Stimulated activated CD4-positive, alpha-beta T cell treated with anti-CD3 and anti-CD28 coated beads, TNF-alpha, amount 100 ng/mL, for 48 hours (primary cell): ENCODE measurements at places on chromosomes 2 and 18.

DNA sequence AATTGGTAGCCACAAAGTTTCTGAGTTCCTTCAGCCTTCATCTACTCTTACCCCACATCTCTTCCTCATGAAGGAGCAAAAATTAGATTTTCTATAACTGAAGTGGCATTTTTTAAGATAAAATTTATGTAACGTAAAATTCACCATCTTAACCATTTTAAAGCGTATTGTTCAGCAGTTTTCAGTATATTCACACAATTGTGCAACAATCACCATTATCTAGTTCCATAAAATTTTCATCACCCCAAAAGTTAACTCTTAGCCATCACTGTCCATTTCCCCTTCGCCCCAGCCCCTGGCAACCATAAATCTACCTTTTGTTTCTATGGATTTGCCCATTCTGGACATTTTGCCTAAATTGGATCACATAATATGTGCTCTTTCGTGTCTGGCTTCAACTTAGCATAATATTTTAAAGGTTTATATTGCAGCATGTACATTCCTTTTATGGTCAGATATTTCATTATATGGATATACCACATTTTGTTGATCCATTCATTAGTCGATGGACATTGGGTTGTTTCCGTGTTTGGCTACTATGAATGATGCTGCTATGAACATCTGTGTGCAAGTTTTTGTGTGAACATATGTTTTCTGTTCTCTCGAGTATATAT, 44.6 kb downstream of the ATIC start:
- DNase-seq, result no peak

- no peak for DNase-seq
Observed at GRCh38 chr2:46504685-46505471, 25.5 kb downstream of the TMEM247 start.

DNA sequence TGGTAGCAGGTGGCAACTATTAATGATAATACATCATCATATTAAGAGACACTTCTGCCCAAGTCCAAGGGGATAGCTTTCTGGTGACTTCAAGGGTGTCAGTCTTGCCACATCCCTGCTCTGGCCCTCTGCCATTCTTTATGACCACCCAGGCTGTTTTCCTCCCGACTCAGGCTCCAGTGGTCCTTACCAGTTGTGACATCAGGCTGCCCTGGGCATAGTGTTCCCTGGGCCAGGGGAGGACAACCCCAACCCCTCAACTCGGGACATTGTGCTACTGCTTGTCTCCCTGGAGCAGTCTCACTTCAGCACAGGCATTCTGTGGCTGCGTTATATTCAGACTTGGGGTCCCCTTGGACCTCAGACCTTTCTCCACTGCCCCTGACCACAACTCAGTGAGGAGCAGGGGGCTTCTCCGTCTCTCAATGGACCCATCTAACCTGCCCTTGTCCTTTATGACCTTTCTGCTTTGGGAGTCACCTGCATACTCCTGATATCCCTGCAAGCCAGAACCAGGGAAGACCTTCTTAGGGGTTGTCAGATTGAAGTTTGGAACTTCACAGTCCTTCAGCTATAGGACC, 12.8 kb downstream of the DNAJB2 start:
- DNase-seq, result no peak

DNA sequence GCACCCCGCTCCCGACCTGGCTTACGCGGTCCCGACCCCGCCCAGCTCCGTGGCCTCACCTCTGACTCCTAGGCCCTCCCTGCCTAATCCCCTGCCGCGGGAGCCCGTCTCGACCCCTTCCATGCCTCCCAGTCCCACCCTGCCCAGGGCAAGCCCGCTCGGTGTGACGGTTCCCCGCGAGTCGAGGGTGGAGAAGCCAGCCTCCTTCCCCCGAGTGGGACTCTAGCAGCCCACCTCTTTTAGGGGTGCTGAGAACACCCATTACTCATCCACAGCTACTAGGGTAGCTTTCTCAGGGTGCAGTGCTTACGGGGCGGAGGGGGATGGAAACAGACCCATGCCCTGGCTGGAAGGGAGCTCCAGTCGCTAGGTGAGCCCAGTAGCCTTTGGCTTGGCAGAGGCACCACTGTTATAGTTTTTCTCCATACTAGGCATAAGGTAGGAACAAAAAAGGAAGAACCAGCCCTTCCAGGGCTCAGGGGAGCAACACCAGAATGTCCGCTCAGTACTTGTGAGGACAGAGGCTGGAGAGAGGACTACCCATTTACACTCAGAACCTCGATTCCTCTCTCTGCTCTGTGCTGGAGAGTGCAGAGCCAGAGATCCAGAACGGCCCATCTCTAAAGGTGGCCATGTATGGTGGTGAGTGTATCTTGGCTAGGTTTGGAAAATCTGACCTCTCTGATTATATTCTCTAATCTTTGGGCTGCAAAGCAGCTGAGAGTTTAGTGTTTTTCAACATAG, 606 bp downstream of the AGBL5 start:
- DNase-seq, result no peak

DNA sequence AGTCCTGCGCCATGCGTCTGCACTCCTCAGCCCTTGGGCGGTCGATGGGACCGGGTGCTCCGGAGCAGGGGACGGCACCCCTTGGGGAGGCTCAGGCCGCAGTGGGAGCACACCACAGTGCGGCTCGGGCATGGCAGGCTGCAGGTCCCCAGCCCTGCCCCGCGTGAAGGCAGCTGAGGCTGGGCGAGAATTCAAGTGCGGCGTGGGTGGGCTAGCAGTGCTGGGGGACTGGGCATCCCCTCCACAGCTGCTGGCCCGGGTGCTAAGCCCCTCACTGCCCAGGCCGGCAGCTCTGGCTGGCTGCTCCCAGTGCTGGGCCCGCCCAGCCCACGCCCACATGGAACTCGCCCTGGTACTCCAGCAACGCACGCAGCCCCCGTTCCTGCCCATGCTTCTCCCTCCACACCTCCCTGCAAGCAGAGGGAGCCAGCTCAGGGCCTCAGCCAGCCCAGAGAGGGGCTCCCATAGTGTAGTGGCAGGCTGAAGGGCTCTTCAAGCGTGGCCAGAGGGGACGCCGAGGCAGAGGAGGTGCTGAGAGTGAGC, 198.3 kb upstream of the CNTNAP5 start:
- DNase-seq, result no peak

DNA sequence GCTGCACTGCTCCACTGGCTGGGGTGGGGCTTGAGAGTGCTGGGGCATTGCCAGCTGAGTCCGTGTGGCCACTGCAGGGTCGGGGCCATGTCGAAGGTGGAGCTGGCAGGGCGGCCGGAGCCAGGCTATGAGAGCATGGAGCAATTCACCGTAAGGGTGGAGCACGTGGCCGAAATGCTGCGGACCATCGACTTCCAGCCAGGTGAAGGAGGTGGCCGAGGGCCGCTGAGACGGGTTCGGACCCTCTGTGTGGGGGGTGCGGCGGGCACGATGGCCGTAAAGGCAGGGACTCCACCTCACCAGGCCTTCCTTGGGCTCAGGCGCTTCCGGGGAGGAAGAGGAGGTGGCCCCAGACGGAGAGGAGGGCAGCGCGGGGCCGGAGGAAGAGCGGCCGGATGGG, 2.1 kb downstream of the UCN start:
- DNase-seq, result no peak

DNA sequence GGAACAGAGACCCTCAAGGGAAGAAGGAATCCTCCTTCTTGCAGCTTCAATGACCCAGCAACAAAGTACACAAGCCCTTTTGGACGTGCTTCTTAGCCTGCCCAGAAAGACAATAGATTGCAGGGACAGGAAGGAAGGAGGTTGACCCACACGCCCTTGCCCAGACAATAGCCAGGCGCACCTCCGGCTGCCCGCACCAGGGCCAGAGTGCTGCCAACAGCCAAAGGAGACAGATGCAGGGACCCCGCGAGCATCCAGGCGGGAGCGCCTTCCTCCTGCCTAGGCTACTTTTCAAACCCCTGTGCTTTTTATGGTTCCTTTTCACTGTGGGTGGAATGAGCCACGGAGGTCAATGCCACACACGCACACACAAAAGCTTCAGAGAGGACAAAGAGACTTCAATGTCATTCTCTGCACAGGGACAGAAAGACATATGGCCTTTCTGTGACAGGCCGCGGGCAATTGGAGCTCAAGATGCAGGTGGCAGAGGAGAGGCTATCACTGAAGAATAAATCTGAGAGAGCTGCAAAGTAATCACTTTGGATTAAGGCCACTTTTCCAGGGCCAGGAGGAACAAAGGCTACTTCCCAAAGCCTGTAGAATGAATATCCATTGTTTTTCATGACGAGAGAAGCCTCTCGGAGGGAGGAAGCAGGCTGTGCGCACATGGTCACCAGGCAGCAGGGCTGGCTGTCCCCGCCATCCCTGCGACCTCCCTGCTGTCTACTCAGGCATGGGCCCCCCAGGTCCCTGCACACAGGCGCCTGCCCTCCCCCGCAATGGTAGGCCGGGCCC, 300.6 kb downstream of the EIPR1 start:
- no peak for DNase-seq

DNA sequence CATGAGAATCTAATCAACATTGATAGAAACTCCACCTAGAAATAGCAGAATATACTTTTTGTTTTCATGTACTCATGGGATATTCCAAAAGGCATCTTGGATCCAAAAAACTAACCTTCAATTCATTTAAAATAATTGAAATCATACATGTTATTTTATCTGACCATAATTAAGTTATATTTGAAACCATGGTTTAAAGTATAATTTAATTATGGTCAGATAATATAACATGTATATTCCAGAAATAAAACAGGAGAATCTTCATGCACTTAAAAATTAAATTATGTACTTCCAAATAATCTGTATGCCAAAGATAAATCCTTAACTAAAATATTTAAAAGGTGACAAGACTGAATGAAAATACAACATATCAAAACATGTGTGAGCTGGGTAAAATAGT, 651.3 kb upstream of the LINC00305 start:
- no peak for DNase-seq

GRCh38 chr2:78351208-78351607, 674.3 kb upstream of the REG3G start:
- DNase-seq, result no peak

GRCh38 chr2:144310484-144310883, 209.4 kb downstream of the ZEB2 start:
- no peak for DNase-seq

GRCh38 chr2:232874677-232875223, 4.7 kb downstream of the SNORC start:
- no peak for DNase-seq

DNA sequence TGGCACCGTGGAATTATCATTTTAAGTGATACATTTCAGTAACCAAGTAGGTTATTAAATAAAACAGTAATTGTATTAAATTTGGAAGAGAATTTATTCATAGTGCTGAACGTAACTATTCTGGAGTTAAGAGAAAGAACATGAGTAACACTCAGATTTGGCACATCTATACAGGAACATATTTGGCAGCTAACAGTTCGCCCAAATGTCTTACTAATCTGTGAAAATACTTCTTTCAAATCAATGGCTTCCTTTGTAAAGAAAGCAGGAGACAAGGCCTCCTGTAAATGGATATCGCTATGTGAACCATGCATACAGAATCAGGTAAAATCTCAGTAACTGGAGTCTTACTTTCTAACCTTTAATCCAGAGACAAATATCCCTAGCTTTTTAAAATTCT, 64.4 kb downstream of the ZNF516 start:
- DNase-seq, result no peak

GRCh38 chr2:88697370-88698026, 6.0 kb downstream of the RPIA start:
- DNase-seq, result peak; percentile 4

GRCh38 chr18:75754433-75754832, 326.9 kb upstream of the SMIM21 start:
- no peak for DNase-seq

GRCh38 chr18:74463254-74463653, 6.1 kb upstream of the DIPK1C start:
- no peak for DNase-seq

DNA sequence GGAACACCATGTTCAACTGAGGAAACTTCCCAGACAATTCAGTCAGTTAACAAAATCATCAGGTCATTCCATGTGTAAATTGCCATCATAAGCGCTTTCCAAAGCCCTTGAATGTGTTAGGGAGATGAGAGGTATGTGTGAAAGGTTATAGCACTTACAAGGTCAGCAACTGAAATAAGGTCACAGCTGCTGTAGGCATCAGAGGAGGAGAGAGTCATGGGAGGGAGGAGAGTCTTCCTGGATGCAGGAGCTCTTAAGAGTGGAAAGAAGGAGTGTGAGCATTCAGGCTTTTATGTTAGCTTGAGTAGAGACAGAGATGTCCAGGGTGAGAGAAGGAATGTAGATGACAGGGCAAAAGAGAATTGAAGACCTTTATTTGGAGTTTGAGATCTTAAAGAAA, 67.0 kb downstream of the CAB39 start:
- no peak for DNase-seq

- no peak for DNase-seq
Observed at GRCh38 chr2:200383380-200384110, 77.1 kb downstream of the SPATS2L start.

GRCh38 chr2:42169874-42170521, 845 bp downstream of the EML4 start:
- DNase-seq, result no peak

GRCh38 chr2:180443888-180444287, 436.8 kb upstream of the CWC22 start:
- no peak for DNase-seq

GRCh38 chr18:62457877-62458276, 64.9 kb upstream of the ZCCHC2 start:
- no peak for DNase-seq

GRCh38 chr2:15882761-15883497, 57.4 kb upstream of the MYCN start:
- no peak for DNase-seq

- no peak for DNase-seq
Observed at GRCh38 chr2:217901835-217902378, 100.9 kb downstream of the TNS1 start.

DNA sequence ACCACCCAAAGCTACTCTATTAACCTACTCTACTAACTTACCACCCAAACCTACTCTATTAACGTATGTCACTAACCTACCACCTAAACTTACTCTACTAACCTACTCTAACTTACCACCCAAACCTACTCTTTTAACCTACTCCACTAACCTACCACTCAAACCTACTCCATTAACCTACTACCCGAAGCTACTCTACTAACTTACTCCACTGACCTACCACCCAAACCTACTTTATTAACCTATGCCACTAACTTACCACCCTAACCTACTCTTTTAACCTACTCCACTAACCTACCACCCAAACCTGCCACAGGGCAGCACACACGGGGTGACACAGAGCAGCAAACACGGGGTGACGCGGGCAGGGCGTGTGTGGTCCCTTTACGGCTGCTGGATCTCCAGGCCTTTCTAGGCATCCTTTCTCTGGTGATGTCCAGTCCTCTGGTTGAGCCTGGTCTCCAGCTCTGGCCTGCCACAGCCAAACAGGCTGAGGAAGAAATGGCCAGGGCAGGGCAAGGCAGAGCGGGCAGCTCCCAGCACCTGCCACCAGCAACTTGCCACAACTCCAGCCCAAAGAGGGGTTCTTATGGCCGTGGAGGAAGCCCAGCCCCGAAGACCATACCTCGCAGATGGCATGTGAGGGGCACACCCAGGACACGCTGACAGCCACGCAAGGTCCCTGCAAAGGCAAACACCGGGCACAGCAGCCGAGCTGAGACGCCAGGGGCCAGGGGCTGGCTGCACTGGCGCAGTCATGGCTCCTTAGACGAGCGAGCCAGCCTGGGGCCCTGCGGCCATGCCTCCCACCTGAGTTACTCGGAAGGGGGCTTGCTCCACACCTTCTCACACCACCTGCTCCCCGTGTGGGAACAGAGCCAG, 25.7 kb downstream of the PXDN start:
- no peak for DNase-seq
